ENCODE measurements at places on chromosomes 3 and 15.
A peak's percentile ranks its signal among the peaks of the same experiment; 100 is the strongest.

DNA sequence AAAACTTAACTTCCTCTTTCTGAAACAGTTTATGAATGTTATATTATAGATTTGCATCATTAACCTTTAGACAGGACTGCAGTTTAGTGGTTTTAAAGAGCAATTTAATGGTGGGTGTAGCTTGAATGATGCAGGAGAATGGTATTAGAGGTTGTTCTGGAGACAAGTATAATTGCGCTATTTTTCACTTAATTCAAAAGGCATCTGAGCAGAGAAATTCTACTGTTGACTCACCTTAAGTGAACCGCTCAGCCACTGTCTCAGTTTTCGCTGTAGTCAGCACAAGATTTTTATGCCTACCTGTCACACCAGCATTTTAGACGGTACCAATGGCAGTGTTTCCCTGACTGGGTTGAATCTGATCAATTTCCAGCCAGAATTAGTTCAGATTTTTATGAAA lies 348.8 kb upstream of the DCBLD2 start:
- H3K36me3 ChIP-seq, result no peaks in the 10 kb centered on the region
- H3K27me3 ChIP-seq, result no peaks in the 10 kb centered on the region
- no peak overlapping the region for H3K4me3 ChIP-seq
- H3K4me1 ChIP-seq, result no peaks in the 10 kb centered on the region
- DNase-seq, result no peak

- H3K27me3 ChIP-seq, result no peaks in the 10 kb centered on the region
- no peak overlapping the region for H3K4me3 ChIP-seq
- DNase-seq, result peak; percentile 31
- H3K36me3 ChIP-seq, result no peaks in the 10 kb centered on the region
- no peak overlapping the region for H3K27ac ChIP-seq
- H3K4me1 ChIP-seq, result peaks cover 13% of the 10 kb centered on the region
Observed at GRCh38 chr3:194281306-194281705, 69.8 kb downstream of the CPN2 start.

DNA sequence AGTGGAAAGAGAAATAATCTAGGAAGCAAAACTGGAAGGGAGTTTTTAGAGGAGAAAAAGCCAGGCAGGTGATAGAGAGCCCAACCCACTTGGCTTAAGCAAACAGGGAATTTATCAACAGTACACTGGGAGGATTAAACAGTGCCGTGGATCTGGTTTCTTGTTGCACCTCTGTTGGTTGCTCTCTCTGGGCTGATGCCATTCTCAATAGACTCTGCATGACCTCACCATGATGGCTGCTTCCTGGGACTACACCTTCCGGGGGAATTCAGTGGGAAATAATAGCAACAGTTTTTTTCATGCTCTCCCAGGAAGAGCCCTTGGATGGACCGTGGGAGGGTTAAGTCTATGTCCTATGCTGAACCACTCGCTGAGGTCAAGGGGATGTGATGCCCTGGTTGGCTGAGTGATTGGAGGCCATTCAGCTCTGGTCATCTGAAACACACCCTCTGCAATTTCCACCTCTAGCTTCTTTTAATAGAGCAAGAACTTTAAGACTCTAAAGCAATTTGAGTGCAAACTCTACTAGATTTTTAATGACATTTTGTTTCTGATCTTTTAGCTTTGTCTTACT lies 74.2 kb downstream of the EPHB1 start:
- H3K27me3 ChIP-seq, result no peaks in the 10 kb centered on the region
- no peaks in the 10 kb centered on the region for H3K36me3 ChIP-seq
- DNase-seq, result no peak
- no peak overlapping the region for H3K4me3 ChIP-seq

DNA sequence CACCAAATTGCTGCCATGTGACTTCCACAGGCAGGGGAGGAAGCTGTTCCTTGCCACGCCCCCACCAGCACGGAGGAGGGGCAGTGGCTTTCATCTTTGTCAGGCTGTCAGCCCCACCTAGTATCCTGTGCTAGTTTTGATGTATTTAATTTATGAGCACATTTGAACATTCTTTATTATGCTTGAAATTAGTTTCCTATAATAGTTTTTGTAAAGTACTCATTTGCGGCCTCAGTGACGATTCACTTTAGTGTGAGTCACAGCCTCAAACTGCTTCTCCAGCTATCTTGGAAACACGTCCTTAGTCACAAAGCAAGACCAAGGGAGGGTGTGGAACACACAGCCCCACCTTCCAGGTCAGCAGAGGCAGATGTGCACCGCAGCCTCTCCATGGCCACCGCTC lies 239.9 kb upstream of the ATP10A start:
- H3K27me3 ChIP-seq, result no peaks in the 10 kb centered on the region
- H3K27ac ChIP-seq, result no peak overlapping the region
- no peak overlapping the region for H3K4me3 ChIP-seq
- H3K4me1 ChIP-seq, result no peaks in the 10 kb centered on the region
- no peak for DNase-seq

DNA sequence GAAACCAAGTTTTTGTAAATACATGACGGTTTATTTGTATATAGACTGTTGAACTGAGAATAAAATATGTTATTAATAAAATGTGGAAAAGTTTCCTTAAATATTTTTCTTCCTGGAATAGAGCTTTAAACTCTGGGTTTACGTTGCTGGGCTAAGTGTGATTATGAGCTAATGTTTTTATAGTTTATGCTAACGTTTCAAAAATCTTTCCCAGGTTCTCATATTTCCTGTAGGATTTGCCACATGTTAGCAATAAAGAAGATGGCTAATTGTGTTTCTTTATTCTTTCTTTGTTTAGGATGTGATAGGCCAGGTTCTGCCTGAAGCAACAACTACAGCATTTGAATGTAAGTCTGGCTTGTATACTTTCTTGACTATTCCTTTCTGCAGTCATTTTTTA lies 7.2 kb downstream of the MAP2K5 start:
- DNase-seq, result no peak
- no peak overlapping the region for H3K27ac ChIP-seq
- no peak overlapping the region for H3K4me3 ChIP-seq
